ENCODE measurements at places on chromosomes 5 and 9.

DNA sequence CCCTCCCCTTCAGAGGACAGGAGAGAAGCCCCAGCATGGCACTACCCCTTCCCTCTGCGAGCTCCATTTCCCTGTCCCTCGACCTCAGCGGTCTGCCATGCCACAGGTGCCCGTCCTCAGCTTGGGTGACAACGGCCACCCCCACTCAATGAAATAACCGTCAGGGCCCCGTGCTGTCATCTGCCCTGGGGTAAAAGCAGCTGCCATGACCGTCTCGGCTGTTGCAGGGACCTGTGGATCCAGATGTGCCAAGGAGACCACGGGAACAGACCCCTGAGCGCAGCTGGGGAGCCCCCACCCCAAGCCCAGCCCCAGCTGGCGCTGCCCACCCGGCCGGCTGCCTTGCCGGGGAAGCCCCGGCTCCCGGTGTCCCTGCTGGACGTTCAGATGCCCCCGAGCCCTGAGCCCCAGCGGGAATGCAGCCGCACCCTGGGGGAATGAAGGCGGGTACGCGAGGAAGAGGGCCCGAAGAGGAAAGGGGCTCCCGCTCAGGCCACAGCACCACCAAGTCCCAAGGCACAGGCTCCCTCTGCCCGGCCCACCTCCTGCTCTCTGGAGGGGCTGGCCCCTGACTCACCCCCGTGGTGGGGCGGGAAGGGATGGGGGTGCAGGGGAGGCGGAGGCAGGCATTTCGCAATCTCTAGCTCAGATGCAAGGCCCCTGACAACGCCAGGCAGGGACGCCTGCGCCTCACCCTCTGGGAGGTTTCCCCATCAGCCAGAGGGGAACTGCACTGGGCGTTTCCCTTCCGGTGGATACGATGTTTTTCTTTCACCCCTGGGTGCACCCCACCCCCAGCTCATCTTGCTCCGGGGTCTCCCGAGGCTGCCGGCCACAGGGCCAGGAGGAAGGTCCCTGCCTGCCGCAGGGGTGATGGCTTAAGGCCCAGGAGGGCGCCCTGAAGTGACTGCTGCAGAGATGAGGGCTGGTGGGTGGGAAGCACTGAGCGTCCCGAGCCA is 49.2 kb downstream of the NACC2 start:
- DNase-seq = no peak

GRCh38 chr9:129962889-129963703 is 79.9 kb downstream of the FNBP1 start:
- DNase-seq = peak; percentile 81

GRCh38 chr5:64814073-64814472 is 45.3 kb downstream of the CWC27 start:
- no peak for DNase-seq

GRCh38 chr5:88374391-88374790 is 105.7 kb upstream of the TMEM161B start:
- DNase-seq = no peak

DNA sequence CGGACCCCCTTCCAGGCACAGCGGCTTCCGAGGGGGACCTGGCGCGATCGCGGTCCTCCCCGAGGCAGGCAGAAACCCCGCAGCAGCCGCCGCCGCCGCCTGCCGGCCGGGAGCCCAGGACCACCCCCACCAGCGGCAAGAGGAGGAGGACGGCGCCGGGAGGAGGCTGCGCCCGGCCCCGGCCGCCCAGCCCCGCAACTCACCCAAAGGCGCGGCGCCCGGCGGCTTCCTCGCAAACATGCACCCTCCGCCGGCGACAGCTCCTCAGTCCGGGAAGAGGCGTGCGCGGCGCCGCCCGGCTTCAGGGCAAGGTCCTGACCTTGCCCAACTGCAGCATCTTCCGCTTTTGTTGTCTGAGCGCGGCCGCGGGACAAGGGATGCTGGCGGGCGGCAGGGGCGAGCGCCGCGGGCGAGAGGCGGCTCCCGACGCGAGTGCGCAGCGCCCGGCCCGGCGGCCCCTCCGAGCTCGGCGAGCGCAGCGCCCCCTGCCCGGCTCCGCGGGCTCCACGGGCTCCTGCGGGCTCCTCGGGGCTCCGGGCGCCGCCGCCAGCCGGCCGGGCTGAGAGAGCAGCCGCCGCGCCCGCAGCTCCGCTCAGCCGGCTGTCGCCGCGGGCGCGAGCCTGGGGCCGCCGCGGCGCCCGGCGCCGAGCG is 507 bp downstream of the CTNND2 start:
- DNase-seq = no peak

DNA sequence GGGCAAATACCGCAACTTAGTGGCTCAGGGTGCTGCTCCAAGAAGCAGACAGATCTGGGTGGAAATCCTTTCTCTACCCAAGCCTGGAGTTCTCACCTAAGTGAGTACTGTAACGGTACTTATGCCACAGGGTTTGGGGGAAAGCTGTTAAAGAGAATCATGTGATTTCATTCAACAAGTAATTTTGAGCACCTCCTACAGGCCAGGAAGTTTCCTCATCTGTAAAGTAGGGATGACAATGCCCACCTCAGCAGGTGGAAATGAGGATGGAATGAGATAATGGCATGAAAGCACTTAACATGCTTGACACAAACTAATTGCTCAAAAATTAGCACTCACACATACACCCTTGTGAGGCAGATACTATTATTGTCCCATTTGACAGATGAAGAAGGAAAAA is 114.1 kb downstream of the JAKMIP2 start:
- DNase-seq = no peak

DNA sequence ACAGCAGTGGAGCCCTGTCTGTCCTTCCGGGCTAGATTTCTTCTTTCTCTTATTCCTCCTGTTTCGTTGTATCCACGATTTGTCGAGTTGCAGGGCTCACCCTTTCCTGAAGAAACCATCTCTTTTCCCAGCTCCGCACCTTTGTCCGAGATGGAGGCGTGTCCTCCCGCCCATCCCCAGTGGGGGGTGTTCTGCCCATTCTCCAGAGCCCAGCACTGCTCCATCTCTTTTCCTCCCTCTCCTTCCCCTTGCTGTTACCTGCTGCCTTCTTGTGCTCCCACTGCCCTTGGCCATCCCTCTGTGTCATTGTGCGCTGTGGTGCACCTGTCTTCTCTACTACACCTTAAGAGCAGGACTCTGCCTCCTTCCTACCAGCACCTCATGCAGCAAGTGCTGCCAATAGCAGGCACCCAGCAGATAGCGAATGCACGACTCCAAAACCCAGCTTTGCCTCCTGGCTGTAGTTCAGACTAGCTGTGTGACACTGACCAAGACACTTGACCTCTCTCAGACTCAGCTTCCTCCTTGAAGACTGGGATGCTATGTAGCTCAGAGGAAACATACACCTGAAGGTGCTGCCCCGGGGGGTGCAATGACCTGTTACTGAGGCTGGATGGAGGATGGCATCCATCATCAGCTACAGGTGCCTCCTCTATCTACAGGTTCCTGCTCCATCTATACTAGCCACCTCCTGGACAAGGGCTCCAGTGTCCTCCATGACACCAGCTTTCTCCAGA is 8.9 kb downstream of the OR13J1 start:
- no peak for DNase-seq

DNA sequence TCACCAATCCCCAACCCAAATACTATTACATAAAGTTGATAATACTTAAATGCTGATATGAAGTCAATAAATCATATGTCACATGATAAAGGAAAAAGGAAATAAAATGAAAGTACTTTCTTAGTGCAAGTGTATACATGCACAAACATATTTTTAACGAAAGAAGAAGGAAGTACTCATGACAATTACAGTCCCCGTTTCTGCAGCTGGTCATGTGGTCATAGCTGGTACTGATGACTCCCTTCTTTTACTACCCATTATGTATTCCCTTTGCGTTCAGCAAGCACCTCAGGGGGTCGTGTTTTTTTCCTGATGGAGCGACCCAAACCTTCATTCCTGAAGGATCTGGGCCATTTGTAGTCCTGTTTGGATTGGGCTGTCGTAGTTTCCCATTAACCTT is 27.3 kb downstream of the CENPP start:
- no peak for DNase-seq

DNA sequence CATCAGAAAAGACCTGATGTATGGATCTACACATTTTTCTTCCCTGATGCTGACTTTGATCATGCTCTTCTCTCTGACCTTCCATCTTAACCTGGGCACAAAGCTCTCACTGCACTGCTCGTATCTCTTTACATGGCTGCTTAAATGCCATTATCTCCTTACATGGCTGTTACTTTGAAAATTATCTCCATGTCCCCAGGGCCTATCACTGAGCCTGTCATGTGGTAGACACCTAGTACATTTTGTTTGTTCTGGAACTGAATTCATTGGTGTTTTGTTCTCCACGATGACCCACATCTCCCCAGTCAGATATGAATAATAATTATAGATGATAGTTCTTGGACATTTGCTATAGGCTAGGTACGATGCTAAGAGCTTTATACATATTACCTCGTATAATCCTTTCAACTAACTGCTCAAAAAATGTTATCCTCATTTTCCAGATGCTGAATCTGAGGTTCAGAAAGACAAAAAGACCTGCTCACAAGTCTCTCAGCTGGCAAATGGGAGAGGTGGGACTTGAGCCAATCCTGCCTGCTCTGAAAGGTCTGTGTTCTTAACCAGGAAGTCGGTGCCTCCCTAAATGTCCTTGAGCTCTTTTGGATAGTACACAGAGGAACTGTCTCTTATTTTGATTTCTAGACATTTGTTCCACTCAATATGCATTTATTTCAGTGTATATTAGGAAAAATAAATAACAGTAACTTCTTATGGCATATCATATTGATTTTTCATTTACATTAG is 9.8 kb upstream of the CPEB4 start:
- DNase-seq = no peak

GRCh38 chr5:63655043-63655442 is 307.2 kb downstream of the HTR1A start:
- DNase-seq = no peak

- no peak for DNase-seq
Measured at GRCh38 chr5:157986431-157986990, 127.6 kb upstream of the CLINT1 start.

DNA sequence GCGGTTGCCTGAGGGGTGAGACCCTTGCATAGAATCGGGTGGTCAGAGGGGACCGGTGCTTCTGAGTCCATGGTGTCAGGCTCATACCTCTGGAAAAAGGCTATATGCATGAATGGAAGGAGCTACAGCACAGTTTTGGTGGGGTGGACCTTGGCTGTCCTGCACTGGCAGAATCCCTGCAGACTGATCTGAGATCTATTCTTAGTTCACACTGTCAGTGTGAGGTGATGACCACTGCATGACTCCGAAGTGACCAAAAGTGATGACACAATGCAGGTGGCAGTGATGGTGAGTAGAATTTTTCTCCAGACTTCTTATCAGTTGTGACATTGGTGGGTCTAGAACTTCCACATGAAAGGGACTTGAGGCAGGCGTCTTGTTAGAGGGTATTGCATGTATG is 105.2 kb upstream of the SLC28A3 start:
- no peak for DNase-seq

- no peak for DNase-seq
Measured at GRCh38 chr5:5101676-5102075, 38.5 kb upstream of the ADAMTS16 start.

DNA sequence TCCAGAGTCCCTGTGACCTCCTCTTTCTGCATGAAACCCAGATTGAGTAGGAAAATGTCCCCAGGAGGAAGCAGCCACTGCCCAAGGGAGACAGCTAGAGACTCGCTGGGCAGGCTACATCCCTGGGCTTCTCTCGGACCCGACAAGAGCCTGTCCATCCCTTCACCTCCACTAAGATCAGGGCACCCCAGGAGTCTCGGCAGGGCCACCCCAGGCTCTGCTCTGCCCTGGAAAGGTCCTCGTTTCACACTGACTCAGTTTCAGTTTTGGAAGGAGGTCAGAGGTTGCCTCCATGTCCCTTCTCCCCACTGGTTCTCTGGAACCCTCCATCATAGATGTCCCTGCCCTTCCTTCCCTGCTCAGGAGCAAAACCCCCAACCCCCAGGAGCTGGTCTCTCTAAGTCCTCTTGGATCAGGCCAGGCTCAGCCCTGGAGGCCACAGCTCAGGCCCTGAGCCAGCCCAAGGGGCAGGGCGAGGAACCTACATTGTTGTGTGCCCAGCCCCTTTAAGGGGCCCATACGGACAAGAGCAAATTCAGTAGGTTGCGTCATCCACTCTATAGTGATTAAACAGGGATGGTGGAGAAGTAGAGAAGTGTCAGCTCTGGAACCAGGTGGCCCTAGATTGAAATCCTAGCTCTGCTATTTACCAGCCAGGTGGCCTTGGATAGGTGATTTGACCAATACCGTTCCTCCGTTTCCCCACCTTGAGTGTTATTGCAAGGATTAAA is 37.4 kb downstream of the C9orf50 start:
- DNase-seq = no peak

GRCh38 chr5:116652196-116652729 is 77.6 kb upstream of the SEMA6A start:
- DNase-seq = no peak

- DNase-seq = peak; percentile 10
Measured at GRCh38 chr9:86614871-86615849, 260.9 kb upstream of the TUT7 start.

DNA sequence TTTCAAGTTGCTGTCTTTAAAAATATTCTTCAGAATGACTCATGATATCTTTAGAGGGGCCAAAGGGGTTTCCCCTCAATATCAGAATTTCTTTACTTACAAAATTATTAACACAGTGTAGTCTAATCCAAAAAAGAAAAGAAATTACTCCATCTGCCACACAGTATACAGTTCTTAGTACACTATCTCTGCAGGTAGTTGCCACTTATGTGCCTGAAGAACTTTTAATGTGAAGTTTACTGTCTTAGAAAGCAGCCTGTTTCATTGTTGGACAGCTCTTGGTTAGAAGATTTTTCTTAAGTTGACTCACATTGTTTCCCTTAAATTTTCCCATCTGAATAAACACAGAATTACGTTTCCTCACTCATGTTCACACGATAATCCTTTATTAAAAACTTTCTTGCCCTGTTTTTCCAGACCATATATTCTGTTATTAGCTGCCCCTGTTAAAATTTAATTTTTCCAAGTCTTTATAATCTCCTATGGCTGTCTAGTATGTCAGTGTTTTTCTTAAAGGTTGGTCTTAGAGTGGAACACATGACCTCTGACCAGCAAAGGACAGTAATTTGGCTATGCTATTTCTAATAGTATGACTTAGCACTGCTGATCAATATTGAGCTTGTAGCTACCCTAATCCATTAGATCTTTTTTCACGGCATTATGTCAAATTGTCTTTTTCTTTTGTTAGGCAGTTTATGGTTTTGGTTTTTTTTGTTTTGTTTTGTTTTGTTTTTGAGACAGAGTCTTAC is 21.8 kb upstream of the FKTN start:
- DNase-seq = no peak

- DNase-seq = no peak
Measured at GRCh38 chr5:158886086-158886485, 213.6 kb downstream of the EBF1 start.

- no peak for DNase-seq
Measured at GRCh38 chr5:112119508-112119907, 299.6 kb downstream of the EPB41L4A start.

Data from stimulated activated CD4-positive, alpha-beta T cell treated with anti-CD3 and anti-CD28 coated beads, Interleukin-4, amount 100 ng/mL, for 24 hours (primary cell).